ENCODE measurements at places on chromosomes 16 and 17.

GRCh38 chr17:66689221-66689620 is 145.7 kb upstream of the CACNG5 start:
- DNase-seq: no peak

- no peak for DNase-seq
Measured at GRCh38 chr16:27756206-27756970, 206.4 kb downstream of the KATNIP start.

- DNase-seq: no peak
Measured at GRCh38 chr16:87681981-87682570, 79.8 kb downstream of the JPH3 start.

GRCh38 chr17:80191192-80191591 is 21.4 kb downstream of the CARD14 start:
- no peak for DNase-seq

- no peak for DNase-seq
Measured at GRCh38 chr17:73801455-73802100, 157.3 kb upstream of the SDK2 start.

GRCh38 chr17:58273453-58274104 is 7.2 kb downstream of the MPO start:
- DNase-seq: no peak

- DNase-seq: no peak
Measured at GRCh38 chr16:56985962-56986360, 3.4 kb upstream of the NLRC5 start.

DNA sequence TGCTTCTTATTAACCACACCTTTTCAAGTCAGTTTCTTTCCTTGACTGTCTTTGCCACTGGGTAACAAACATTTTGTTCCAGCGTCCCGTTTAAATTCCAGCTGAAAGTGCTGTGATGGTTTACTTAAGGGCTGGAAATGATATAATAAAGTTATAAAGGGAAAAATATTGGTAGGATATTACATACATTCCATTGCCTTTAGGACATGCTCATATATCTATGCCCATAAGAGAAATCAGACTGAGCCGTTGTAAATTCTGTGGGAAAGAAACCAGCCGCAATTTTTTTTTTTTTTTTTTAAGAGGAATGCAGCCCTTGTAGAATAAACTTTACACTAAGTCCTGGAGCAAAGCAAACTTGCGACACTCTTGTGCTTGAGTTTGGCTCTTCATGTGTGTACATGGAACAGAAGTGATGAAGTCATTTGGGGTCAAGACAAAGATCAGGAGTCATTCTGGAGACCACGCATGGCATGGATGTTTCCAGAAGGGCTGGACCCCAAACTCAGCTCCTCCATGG is 210.9 kb downstream of the XYLT1 start:
- no peak for DNase-seq

- DNase-seq: no peak
Measured at GRCh38 chr17:71409712-71410111, 711.1 kb upstream of the SOX9 start.

DNA sequence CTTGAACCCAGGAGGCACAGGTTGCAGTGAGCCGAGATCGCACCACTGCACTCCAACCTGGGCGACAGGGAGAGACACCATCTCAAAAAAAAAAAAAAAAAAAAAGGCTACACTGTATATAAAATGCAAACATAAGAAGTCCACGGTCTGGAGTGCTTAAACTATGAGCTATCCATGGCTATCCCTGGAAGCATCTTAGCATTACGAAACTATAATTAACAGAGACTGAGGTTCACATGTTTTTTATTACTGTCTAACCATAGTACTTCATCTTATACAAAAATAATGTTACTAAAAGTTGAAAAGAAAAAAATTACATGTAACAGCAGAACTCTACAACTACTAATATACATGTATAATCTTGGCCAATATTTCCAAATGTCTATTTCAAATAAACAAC is 32.8 kb downstream of the HELZ start:
- DNase-seq: no peak

- DNase-seq: no peak
Measured at GRCh38 chr17:5297245-5297644, 15.2 kb downstream of the RABEP1 start.

- no peak for DNase-seq
Measured at GRCh38 chr17:41298458-41299135, 4.1 kb downstream of the KRTAP29-1 start.

DNA sequence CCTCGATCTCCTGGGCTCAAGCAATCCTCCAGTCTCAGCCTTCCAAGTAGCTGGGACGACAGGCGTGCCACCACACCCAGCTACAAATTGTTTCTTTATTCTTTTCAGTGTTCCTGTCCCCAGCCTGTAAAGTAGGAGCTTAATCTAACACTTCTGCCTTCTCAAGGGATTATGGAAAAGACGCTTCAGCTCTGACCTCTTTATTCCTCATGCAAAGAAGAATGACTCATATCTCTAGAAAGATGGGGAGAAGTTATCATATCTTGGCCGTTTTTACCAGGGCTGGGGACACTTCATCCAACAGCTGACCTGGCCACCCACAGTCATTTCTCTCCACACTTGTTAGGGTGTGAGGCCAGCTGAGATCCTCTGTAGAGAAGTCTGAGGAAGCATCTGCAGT is 172.6 kb downstream of the HAPSTR1 start:
- no peak for DNase-seq

GRCh38 chr17:38536661-38537060 is 69.1 kb downstream of the SRCIN1 start:
- DNase-seq: no peak

DNA sequence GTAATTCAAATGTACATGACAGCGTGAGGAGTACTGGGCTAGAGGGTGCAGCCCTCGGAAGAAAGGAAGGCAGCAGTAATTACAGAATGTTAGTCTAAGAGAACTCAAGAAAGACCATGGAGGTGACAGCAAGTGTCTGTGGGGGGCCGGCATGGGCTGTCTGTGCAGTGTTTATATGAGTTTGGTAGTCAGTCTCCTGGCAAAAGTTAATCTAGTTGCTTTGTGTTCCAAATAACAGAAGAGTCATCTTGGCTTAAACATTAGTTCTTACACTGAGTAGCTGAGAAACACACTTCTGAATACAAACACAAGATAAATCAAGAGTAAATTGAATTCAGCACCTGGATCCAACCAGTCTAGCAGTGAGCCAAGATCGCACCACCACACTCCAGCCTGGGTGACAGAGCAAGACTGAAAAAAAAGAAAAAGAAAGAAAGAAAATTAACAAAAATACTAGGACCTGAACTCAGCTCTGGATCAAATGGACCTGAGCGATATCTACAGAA is 189.3 kb upstream of the COX10 start:
- no peak for DNase-seq

GRCh38 chr17:1095853-1096173 is 84.0 kb downstream of the ABR start:
- DNase-seq: no peak
